ENCODE measurements at places on chromosomes 5 and 9. TPM values are rescaled to one million over a fixed set of nuclear protein-coding genes. Genes with fewer than 3 reads are reported as not detected.

Gene FREM1
- total RNA-seq, result 12.2 TPM

Gene TRAF2
- 5.5 TPM for total RNA-seq

Gene FOXD4L3
- total RNA-seq, result not detected

Gene WDR41
- 51.8 TPM for total RNA-seq

DNA sequence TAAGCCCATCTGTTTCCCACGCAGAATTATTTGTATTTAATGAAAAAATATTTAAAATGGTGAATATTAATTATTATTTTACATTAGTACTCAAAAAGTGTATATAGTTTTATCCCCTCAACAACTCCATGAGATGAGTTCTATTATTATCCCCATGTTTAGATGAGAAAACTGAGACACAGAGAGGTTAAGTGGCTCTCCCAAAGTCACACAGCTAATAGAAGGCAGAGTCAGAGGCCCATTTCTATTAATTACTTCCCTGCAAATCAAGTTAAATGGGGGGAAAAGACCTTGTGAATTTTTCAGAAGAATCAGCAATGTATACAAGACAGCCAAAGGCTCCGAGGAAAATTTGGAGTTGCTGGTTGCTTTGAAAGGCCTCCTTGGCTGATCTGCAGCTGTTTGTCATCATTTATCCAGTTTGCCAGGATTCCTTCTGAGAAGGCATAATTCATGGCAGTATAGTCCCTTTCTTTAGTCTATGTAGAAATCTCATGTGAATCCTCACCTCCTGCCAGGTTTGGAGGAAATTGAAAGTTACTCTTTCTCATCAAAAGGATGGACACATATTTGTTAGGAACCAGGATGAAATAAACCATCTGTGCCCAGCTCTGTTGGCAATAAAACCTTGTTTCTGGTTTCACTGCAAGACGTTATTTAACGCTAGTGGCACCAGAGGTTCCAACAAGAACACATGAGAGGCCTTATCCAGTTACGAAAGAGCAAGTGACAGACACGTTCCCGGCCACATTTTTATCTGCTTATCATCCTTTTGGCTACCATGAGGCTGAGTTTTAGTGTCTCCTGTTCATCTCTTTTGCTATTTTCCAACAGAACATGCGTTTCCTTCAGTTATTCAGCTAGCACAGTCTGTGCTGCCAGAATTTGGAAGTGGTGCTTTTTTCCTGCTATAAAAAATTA lies 621 bp downstream of the FYB1 start:
- peak; percentile 85 for DNase-seq

GRCh38 chr5:111493031-111493430 lies 19.3 kb downstream of the STARD4 start:
- DNase-seq, result no peak

- no peak for DNase-seq
These were observed 54.0 kb downstream of the CTNNA1 start for GRCh38 chr5:138807182-138807581.

DNA sequence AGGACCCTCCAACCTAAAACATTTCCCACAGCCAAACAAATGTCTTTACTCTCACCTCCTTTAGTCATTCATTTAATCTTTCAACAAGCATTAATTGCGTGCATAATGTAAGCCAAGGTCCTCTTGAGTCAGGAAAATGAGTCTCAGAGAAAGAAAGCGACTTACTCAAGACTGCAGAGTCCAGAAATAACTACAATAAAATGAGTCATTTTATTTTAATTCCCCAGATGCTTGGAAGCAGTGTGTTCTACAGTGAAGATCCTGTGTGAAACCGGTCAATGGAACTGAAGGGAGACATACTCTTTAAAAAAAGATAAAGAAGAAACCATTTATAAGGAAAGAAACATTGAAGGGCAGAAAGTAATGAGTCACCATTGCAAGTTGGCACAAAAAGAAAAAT lies 513.7 kb downstream of the CDK5RAP2 start:
- no peak for DNase-seq

DNA sequence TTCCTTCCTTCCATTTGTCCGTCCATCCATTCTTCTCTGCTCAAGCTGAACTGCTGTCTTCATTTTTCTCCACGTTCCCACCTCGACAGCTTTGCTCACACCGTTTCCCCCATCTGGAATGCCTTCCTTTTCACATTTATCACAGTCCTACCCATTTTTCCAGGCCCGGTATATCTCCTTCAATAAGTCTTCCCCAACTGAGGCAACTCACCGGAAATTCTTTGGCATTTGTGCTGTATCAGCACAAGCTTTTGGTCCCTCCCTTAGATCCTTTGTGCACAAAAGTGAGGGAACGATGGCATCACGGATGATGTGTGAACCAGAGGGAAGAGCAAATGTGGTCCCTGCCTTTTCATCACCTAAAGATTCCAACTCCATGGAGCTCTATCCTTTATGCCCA lies 45.6 kb upstream of the INSYN2B start:
- DNase-seq, result no peak

DNA sequence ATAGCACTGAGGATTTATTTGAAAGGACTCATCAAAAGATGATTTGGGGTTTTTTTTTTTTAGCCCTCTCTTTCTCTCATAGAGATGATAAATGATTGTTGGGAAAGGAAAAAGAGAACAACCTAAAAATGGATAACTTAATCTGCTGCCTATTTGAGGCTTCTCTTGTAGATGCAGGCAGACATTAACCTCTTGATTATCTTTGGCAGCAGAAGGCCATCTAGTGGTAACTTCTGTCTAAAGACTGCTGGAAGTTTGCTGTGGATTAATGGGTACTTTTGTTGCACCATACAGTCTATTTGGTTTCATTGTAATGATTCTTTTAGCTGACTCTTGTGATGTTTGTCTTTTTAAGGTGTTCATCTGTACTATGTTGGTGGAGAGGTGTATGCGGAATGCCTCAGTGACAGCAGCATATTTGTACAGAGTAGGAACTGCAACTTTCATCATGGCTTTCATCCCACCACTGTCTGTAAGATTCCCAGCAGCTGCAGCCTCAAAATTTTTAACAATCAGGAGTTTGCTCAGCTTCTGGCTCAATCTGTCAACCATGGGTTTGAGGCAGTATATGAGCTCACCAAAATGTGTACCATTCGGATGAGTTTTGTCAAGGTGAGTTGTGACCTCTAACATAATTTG lies 18.8 kb downstream of the SMIM32 start:
- no peak for DNase-seq

All from sigmoid colon (tissue), 7 donors.